ENCODE measurements at places on chromosomes 16 and 17.

GRCh38 chr17:81037026-81037797 lies 2.3 kb downstream of the BAIAP2 start:
- no peak for DNase-seq

DNA sequence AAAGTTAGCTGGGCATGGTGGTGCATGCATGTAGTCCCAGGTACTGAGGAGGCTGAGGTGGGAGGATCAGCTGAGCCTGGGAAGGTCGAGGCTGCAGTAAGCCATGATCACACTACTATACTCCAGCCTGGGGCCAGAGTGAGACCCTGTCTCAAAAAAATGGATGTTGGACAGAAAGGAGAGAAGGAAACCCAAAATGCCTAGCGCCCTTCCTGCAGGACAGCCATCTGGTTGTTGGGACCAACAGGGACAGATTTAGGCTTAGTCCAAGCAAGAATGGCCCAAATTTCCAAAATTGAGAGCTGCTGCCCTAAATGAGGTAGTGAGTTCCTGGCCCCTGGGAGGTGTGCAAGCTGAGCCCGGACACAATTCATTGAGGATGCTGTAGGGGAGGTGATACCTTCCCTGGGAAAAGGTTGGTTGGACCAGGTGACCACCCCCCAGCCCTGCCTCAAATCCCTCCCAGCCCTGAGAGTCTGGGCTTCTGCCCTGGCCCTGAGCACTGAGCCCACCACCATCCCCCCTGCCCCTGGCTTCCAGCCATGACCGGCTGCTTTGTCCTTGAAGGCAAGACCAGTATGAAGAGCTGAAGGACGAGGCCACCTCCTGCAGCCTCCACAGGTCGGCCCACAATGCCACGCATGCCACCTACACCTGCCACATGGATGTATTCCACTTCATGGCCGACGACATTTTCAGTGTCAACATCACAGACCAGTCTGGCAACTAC lies 35.1 kb downstream of the IL21R start:
- no peak for DNase-seq

DNA sequence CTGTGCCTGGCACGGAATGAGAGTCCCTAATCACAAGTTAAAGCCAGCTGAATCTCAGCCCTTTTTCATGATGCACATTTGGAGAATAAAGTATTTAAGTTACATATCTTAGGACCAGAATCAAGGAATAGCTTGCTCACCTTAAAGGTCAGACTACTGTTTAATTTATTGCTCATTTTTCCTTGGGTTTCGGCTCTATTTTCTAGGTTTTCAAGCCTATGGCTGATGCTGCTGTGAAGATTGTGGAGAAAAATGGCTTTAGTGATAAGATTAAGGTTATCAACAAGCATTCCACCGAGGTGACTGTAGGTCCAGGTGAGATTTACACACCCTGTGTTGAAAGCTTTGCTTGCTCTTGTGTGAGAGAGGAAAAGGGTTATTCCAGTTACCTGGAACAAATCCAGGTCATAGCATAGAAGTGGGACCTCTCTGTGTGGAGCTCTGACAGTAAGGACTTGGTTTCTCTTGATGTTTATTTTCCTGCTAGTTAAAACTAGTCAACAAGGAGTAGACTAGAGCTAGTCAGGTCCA lies 18.1 kb downstream of the PRMT7 start:
- DNase-seq, result no peak

- no peak for DNase-seq
Measured at GRCh38 chr17:73390851-73391250, 79.0 kb upstream of the CDC42EP4 start.

DNA sequence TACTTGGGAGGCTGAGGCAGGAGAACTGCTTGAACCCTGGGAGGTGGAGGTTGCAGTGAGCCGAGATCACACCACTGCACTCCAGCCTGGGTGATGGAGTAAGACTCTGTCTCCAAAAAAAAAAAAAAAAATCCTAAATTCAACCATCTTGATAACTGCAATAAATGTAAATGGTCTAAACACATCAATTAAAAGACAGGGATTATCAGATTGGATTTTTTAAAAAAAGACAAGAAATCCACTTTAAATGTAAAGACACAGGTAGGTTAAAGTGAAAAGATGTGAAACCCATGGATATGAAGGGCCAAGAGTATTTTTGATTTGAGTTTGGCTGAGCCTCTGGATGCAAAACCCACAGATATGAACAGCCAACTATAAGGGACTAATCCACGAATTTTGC lies 64.2 kb upstream of the ATP2A3 start:
- DNase-seq, result no peak

DNA sequence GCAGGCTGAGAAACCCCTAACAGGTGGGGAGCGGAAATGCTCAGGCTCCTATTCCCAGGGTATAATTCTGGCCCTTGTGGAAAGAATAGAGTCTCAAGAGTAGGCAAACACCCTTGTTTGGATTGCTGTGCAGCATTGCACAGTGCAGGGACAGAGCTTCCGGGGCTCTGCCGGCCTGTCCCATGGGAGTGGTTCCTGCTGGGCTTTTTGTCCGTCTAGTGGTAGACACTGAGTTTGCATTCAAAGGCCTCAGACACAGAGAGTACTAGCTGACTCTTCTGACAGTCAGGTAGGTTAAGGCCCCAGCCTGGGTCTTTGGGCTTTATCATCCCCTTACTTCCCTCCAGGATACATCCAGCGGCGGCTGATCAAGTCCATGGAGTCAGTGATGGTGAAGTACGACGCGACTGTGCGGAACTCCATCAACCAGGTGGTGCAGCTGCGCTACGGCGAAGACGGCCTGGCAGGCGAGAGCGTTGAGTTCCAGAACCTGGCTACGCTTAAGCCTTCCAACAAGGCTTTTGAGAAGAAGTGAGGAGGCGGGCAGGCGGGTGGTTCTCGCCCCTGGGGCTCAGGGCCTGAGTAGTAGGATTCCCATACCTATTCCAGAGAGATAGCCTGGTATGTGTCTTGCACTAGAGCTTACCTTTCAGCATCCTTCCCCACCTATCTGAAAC lies 18.1 kb downstream of the POLR2A start:
- DNase-seq, result no peak

DNA sequence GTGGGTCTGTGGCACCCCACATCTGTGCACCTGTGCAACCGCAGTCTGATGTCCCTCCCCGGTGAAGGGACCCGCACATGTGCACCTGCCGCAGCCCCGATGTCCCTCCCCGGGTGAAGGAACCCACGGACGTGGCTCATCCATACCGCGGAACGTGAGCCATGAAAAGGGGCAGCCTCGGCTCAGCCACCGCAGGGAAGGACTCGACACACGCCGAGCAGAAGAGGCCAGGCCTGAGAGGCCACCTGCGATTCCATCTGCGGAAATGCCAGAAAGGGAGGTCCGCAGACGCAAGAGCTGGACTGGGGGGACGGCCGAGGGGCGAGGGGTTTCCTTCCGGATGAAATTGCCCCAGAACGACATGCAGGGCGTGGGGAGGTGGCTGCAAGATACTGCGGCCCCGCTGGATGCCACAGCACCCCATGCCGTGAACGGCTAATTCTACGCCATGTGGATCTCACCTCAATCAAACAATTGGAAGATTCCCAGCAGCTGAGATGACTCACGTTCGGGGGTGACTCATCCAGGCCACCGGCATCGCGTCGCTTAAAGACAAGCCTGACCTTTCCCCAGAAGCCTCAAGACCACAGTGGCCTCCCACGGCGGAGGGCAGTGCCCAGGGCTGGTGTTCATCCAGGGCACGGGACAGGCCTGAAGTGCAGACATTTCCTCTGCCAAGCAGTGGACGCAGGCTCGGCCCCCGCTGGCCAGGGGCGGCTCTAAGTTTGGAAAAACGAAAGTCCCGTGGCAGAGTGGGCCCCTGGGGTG lies 21.0 kb downstream of the SOX8 start:
- DNase-seq, result no peak

GRCh38 chr17:30505868-30506417 lies 28.7 kb downstream of the GOSR1 start:
- DNase-seq, result peak; percentile 19

DNA sequence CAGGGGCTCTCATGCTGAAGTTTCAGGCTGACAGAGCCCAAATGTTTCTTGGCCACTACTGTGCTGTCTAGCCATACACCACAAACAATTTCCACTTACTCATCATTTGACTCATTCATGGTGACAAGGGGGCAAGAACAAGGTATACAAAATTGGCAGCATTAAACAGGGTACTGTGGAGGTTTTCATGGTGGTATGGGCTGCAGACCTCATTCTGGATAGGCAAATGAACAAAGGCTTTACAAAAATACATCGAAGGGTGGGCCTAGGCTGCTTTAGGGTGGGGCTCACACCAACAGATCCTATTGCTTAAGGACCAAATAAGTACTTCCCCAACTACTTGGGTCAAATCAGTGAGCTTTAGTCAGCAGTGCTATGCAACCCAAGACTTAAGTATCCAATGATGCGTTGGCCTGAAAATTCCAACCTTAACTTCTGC lies 53.0 kb downstream of the N4BP1 start:
- DNase-seq, result peak; percentile 13

- DNase-seq, result no peak
Measured at GRCh38 chr17:15424521-15424920, 42.9 kb downstream of the CDRT4 start.

- no peak for DNase-seq
Measured at GRCh38 chr16:84794626-84795025, 25.2 kb upstream of the CRISPLD2 start.

DNA sequence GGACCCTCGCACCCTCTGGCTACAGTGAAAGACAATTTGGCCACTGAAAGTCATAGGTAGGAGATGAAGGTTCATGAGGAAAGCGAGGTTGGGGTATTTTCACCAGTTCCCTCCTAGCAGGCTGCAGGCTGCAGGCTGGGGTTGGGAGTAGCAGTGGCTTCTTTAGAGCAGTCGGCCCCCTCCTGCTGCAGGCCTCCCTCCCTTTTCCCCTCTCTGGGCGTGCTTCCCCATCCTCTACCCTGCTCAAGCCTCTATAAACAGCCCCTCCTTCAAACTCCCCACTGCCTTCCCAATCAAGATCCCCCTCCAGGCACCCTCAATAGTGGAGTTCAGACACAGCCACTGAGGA lies 41.8 kb downstream of the GAS7 start:
- DNase-seq, result no peak

GRCh38 chr16:56700195-56700594 lies 17.9 kb downstream of the MT1X start:
- DNase-seq, result no peak

GRCh38 chr16:49307176-49307575 lies 25.5 kb upstream of the CBLN1 start:
- DNase-seq, result no peak

GRCh38 chr16:68997564-68997963 lies 107.9 kb upstream of the HAS3 start:
- DNase-seq, result no peak

DNA sequence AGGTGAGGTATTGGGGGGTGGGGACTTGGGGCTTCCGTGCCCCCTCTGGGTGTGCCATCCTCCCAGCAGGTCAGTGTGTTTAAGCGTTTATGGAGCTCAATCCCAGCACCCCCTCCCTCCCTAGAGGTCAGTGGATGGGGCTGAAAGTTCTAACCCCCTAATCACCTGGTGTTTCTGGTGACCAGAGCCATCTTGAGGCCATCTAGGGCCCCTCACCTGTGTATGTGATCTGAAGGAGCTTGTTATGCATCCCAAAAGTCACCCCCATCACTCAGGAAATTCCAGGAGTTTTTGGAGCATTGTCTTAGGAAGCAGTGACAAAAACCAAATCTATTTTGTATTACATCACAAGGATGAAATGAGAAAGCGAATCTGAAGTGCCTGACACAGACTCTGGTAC lies 67.8 kb upstream of the NOL11 start:
- DNase-seq, result no peak

- peak; percentile 81 for DNase-seq
Measured at GRCh38 chr17:3602499-3602898, 6.7 kb downstream of the TRPV1 start.

GRCh38 chr16:87435372-87436224 lies 43.5 kb downstream of the MAP1LC3B start:
- DNase-seq, result peak; percentile 13

- DNase-seq, result no peak
Measured at GRCh38 chr16:11561454-11561805, 25.3 kb downstream of the LITAF start.

DNA sequence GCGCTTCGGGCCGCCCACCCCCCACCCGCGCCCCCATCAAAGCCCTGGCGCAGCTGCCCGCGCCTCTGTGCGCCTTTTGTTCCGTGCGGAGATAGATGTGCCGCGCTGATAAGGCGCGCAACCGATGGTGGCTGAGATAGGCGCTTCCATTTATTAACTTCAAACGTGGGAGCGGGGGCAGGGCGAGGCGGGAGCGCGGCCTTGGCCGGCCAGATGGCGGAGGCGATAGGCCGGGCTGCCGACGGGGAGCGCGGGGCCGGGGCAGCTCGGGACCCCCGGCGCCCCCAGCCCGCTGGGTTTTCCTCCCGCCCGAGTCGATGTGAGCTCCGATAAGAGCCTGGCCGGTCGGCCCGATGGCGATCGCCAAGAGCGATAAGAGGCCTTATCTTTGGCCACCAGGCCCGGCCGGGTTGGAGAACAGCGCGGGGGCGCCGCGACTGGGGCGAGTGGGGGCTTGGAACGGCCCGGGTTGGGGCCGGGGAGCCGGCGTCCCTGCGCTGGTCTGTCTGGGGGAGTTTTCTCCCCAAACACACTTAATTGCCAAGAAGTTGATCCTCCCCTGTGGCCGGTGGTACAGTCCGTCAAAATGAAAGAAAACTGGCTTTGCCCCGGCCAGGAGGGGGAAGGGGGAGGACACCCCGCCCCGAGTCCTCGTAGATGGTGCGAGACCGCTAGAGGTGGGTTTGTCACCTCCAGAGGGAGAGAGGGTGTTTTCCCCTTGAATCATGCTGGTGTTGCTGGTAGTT lies 2.7 kb downstream of the ZFPM1 start:
- peak; percentile 91 for DNase-seq

DNA sequence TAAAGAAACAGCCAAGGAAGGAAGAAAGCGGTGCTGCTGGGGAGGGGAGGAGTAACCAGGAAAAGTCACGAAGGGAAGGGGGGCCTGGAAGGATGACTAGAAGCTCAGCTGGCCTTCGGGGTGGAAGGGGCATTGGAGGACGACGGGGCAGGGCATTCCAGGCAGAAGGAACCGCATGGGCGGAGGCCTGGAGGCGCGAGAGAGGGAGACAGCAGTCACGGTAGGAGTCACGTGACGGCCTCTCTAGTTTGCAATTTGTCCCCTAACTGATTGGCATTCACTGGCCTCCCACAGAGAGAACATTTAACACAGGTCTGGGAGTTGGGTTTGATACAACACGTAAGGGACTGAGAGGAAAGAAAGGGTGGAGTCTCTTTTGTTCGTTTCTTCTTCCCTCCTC lies 63.9 kb downstream of the RTN4RL1 start:
- no peak for DNase-seq

DNA sequence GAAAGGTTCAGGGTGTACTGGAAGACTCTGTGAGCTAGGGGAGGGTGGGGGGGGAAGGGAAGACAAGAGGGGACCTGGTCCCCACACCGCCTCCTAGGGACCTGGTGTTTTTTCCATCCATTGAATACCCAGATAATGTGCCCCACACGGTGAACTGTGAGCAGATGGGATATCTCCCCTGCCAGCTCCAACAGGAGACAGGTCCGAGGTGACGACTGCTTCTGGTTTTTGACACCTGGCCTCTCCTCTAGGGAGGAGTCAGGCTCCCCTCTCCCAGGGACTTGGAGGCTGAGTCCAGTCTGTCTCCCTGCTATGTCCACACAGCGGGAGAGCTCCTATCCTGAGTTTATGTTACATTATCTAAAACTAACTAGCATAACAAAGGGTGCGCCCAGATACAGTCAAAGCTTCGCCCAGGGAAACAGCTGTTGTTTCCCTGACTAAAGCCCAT lies 1.8 kb downstream of the MARVELD3 start:
- DNase-seq, result peak; percentile 12

Data from hematopoietic multipotent progenitor cell treated with erythropoietin and hydrocortisone succinate and interleukin-3 and kit ligand, for 4 days (in vitro differentiated cells).